GM04503 (cell line): ENCODE measurements at places on chromosomes 11 and 22.

GRCh38 chr11:76910620-76911414, 50.1 kb downstream of the ACER3 start:
- peak; percentile 4 for DNase-seq

DNA sequence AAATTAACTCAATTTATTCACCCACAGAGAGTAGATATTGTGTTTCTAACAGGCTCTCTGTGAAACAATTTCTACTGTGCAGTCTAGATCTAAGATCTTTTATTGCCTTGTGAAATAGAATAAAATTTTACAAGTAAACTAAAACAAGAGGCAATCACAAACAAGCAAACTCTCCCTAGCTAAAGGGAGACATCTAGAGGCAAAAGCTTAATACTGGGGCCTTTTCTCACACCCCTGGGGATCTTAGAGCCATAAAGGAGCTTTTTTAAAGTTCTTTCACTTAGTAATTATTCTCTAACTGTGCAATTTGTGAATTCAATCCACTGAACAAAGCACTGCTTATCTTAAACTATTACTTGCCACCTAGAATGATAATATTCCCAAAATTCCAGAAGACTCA, 19.7 kb downstream of the ALG9 start:
- no peak for DNase-seq

GRCh38 chr22:27711756-27712155, 89.8 kb downstream of the MN1 start:
- no peak for DNase-seq

GRCh38 chr11:74311352-74311926, at the start of gene P4HA3:
Gene P4HA3, minus strand, starts transcription at chr11:74311640. Its CDS starts 29 bp downstream, at chr11:74311611.
- DNase-seq = no peak

GRCh38 chr11:62033191-62034035, 66.0 kb upstream of the FTH1 start:
- no peak for DNase-seq

DNA sequence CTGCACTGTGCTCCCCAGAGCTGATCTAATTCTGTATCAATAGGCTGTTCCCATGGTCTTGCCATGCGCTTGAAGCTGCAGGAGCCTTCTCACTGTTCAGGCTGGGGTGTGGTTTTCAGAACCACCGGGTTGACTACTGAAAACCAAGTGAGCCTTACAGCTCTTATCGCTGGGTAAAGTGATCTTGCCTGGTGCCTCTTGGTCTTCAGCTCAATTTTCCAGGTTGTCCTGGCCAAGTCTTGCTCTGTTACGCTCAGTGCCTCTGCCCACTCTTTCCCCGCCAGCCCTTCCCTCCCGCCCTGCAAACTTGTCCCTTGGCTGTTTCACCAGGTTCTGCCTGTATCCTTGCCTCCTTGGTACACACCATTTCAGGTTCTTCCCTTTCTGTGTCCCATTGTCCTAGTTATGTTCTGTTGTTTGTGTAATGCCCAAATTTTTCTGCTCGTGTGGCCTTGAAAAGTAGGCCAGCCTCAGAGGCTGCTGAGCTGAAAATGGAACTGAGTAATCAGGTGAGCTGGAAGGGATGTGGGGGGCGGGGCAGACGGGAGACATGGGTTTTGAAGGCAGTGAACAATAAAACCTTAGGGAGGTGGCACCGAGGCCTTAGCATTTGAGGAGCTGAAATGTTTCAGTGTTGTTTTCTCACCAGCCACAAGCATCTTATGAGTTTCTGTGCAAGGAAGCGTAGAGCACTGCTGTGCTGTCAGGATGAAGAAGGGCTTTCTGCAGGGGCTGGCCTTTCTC, 11.2 kb downstream of the PEX26 start:
- no peak for DNase-seq

DNA sequence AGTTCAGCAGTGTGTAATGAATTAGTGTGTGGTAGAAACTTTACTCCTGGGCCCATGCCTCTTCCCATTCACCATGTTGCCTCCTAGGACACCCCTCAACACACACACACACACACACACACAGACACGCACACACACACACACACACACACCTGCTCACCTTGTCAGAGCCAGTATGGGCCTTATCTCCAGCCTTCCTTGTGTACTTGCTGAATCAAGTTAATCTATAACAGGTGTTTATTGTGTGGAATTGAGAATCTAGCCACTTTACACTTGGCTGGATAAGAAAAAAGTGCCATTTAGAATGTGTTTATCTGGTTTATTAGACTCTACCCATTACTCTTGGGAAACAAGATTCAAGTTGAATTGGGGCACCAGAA, 14.5 kb upstream of the ZDHHC13 start:
- no peak for DNase-seq

GRCh38 chr11:117671370-117671769, 125.6 kb downstream of the DSCAML1 start:
- no peak for DNase-seq

DNA sequence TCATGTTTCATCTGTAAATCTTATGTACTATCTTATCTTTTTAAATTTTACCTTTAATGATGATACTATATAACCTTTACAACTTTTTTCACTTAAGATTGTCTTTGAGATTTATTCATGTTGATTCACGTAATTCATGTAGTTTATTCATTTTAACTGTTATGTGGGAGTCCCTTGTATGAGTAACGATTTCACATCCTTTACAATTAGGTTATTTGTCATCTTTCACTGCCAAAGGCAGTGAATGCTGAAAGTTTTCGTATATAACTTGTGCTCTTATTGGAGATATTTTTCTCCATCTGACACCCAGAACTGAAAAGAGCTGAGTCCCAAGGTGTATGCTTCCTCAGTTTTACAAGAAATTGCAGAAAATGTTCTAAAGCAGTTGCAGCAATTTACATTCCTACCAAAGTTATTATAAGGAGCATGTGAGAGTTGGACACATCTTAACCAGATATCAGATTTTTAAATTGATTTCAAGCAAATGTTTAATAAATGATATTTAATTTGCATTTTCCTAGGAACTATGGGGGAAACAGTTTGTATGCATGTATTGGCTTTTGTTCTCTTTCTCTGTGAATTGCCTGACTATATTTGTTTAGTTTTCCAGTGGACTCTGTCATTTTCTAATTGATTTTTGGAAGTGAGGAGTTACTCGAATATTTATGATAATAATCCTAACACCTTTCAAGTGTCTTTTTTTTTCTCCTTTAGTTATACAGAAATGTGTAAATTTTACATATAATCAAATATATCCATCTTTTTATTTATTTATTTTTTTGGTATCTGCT, 6.4 kb downstream of the ARL14EP start:
- DNase-seq = no peak

DNA sequence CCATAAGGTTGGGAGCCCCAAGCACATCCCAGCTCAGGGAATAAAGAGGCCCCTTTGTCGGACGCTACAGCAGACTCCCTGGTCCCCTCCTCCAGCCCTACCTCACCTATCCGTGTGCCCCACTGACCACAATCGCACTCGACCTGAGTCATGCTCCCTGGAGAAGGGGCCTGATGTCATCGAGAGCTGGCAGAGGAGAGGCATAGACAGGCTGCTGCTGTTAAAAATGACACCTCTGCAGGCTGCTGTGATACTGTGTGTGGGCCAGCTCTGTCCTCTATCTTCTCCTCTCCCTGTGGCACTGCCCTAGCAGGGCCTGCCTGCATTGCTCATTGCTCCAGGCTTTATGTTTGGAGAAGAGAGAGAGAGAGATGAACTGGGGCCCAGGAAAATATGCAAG, 123.4 kb upstream of the SYT13 start:
- no peak for DNase-seq

GRCh38 chr11:1199751-1200610, 22.9 kb upstream of the MUC5B start:
- DNase-seq = no peak

- no peak for DNase-seq
Measured at GRCh38 chr22:49326558-49326957, 501.1 kb downstream of the BRD1 start.

GRCh38 chr11:13728076-13728475, 59.6 kb downstream of the FAR1 start:
- no peak for DNase-seq

- DNase-seq = no peak
Measured at GRCh38 chr11:117823946-117824420, 561 bp downstream of the FXYD2 start.

DNA sequence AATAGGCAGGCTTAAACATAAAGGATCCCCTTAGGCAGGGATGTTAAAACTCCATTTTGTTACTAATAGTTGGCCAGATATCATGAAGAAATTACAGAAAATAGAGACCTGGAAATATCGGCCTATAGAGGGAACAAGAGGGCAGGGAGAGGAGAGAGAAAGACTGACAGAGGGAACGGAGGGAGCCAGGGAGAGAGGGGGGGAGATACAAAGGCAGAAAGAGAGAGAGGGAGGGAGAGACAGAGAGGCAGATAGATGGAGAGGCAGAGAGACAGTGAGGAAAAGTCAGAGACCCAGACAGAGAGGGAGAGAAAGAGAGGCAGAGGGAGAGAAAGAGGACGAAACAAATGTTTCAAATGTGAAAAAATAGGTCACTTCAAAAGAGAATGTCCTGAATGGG, 53.5 kb downstream of the ZNF280B start:
- no peak for DNase-seq

DNA sequence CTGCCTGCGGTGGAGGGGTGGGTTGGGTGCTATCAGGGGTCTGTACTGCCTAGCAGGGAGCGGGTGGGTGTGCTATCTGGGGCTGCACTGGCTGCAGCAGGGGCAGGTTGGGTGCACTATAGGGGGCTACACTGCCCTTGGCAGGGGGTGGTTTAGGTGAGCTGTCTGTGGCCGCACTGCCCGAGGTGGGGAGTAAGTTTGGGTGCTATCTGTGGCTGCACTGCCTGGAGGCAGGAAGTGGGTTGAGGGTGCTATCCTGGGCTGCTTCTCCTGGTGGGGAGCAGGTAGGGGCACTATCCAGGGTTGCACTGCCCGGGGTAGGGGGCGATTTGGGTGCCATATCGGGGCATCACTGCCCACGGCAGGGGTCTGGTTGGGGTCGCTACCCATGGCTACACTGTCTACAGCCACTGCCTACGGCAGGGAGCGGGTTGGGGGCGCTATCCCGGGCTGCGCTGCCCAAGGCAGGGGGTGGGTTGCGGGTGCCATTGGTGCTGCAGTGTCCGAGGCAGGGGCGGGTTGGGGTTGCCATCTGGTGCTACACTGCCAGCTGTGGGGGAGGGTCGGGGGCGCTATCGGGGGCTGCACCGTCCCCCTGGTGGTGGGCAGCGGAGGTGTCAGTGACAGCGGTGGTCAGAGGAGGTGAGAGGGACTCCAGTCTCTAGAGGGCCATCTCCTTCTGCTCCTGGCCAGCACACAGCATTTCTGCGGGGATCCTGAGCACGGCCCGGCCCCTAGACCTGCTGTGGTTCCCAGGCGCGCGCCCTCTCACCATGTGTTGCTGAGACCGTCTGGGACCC, 1.3 kb upstream of the RFPL2 start:
- no peak for DNase-seq

DNA sequence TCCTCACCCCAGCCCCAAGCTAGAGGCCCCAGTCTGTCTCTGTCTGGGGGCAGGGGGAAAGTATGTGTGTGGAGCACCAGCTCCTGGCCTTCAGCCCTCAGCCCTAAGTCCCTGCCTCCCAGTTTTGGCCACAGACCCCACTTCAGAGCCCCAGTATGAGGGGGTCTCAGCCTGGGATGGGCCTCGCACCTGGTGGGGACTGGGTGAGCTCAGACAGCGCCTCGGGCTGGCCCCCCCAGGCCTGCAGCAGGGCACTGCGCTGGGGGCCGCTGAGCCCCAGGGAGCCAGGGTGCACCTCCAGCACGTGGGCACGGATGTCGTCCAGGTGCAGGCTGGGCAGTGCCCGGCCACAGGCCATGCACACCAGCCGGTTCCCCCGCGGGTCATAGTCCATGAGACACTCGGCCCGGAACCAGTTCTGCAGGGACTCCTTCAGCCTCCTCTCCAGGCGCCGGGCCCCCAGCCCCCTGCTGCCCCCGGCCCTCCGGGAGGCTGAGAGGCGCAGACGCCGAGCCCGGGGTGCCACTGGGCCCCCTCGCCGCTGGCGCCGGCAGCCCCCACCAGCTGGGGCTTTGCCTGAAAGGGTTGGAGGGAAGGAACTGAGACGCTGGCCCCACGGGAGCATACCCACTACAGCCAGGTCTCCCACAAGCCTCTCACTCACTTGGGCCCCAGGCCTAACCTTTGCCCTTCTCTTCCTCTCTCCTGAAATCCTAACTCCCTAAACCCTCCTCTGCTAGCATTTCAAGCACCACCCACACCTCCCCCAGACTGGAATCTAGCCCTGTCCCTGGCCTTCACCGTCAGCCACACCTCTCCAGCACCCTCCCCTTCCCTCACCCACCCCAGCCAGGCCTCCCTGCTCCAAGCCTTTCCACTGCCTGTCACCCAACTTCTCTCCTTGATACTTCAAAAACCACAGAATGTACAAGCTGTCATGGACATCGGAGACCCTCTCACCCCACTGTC, 3.6 kb downstream of the ZFTA start:
- no peak for DNase-seq

GRCh38 chr11:106496677-106497076, 419.2 kb downstream of the AASDHPPT start:
- DNase-seq = no peak

DNA sequence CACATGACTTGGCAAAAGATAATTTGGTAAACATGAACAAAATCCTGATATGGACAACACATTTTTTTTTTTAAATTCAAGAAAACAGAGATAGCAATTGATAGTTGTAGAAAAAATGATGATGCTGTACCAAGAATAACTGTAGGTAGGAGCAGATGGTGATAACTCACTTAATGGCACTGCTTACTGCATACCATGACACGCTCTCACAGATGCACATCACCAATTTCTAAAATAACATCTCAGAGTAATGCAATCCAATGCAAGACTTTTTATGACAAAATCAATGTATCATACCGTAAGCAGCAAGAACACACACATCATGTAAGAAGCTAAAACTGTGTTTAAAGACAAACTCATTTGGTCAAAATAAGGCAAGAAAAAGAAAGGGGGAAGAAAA, 96.2 kb downstream of the LARGE2 start:
- no peak for DNase-seq

DNA sequence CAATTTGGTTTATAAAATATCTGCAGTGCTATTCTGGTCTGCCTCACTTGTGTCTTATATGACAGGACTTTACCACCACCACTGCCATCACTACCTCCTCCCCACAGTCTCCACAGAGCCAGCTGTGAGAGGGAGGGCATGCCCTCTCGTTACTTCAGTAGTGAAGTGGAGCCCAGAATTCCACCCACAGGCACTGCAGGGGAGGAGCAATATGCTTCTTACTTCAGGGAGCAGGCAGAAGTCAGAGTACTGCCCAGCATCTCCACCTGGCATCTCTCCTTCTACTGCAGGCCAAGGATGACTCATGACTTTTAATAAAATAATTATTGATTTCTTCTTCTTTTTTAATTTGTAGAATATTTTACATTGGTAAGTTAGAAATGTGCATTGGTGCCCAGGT, 255.5 kb downstream of the DYNC2H1 start:
- no peak for DNase-seq

DNA sequence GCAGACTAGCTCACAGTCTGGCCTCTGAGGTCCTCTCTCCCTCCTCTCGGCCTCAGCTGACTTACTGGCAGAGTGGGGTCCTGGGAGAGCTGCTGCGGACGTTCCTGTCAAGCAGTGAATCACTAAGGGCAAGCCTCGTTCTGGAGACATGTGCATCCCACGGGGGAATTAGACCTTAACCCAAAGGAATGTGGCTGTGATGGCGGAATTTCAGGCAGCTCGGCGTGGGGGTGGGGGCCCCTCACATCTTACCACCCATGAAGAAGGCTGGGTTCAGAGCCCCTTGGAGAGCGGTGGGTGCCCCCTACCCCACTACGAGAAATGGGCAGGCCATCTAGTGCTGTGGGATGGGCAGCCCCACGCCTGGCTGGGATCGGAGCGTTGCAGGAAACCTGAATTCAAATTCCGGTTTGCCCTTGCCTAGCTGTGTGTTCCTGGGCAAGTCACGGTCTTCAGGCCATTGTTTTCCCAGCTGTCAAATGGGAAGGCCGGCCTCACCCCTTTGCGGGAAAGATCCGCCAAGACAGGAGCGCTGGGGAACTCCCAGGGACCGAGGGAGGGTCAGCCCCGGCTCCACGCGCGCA, 554 bp downstream of the LRRC32 start:
- peak; percentile 30 for DNase-seq
